ENCODE measurements at places on chromosomes 2 and 18.

- no peak for DNase-seq
Measured at GRCh38 chr2:223723954-223724411, 113.4 kb downstream of the AP1S3 start.

DNA sequence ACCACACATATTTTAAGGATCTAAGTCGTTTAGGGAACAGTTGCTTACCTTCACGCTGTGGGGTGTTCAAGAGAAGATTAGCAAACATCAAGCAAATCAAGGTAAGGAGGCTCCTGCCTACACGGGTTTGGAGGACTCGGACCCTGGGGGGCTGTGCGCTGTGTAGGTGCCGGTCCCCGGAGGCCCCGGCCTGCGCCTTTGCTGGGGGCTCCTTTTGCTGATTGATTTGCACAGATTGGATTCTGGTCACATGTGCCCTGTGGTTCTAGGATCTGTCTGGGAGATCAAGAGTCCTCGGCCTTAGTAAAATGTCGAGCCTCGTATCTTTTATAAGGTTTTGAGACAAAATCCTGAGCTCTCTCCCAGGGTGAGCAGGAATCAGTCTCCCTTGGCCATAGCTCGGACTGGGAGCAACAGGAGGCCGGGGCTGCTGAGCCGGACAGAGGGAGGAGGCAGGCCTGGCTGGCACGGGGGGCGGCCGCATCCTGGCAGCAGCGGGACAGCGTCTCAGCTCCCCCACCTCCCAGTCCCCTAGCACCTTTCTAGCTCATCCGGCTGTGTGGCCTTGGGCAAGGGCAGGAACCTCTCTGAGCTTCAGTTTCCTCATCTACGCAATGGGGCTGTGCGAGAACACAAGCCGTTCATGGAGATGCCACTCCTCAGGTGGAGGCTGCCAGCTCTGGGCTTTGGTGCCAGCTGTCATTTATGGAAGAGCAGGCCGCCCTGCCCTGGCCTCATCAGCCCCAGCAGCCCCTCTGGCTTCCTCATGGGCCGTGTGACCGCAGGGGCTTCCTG, 147.2 kb downstream of the MBP start:
- DNase-seq = no peak

DNA sequence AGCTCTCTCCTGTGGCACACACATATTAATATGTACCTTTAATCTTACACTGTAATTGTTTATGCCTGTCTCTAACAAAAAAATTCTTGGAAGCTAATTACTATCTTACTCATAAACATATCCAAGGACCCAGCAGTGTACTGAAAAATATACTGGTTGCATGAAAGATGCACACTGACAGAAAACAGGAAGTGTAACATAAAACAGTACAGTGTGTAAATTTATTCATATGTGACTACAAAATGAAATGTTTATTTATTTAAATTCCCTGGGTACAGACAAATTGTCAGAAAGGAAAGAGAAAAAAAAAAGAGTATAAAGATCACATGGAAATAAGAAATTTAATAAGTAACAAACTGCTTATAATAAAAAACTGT, 28.5 kb downstream of the TMEM131 start:
- DNase-seq = no peak

DNA sequence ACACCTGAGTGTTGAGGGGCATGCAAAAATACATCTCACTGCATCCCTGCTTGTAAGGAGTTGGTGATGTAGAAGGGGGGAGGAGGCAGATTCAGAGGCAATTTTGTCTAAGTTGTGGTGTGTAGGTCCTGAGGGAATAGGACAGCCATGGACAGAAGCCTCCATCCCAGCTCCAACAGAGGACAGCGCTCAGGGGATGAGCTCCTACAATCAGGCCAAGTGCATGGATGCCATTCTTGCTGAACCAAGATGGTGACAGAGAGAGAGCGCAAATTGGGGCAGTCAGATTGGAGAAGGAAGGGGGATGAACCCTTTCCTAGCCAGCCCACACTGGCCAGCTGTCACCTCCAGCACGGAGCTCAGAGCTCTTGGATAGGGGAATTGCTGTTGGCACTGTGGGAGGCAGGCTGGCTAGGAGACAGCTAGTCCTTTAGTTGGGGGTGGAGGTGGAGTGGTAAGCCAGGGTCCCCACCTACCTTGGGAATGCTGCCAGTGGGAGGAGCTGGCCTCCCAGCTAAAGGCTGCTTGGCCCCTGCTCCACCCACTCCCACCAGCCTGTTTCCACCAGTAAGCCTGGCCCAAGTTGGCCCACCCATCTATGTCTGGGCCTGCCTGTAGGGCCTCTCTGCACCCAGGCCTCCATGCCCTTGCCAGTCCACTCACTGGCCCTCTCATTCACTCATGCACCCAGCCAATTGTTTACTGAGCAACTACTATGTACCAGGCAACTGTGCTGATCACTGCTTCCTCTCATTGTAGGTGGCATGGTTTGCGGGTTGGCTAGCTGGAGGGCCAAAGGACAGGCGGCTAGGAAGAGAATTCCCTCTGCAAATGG, 2.5 kb upstream of the PER2 start:
- no peak for DNase-seq

- no peak for DNase-seq
Measured at GRCh38 chr2:159204381-159205144, 81.9 kb downstream of the WDSUB1 start.

DNA sequence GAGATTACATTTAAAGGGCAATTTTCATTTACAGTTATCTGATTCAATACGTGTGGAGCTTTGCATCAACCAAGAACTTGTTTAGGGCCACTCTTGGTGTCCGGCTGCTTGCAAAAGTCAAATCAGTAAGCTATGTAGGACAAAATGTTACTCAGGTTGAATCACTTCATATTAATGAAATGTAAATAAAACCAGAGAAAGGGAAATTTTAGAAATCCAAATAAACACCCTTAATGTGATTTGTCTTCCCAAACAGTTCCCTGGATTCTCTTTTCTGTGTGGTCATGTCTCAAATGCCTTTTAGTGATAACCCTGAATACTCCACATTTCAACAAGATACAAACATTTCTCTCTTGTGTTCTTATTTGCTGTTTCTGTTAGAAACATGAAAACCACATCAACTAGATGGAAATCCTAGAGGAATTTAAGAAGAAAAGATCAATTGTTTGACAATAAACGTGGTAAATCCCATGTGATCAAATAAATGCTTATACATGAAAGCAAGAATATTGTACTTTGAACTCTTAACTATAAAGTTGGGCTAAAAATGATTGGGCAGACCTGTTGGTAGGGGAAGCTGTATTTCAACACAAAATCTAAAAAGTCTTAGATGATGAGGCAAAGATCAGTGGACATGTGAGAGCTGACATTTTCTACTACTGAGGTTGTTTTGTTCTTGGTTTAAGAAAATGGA, 101.3 kb downstream of the CDC42EP3 start:
- no peak for DNase-seq

- no peak for DNase-seq
Measured at GRCh38 chr2:101679801-101680487, 17.6 kb upstream of the MAP4K4 start.

DNA sequence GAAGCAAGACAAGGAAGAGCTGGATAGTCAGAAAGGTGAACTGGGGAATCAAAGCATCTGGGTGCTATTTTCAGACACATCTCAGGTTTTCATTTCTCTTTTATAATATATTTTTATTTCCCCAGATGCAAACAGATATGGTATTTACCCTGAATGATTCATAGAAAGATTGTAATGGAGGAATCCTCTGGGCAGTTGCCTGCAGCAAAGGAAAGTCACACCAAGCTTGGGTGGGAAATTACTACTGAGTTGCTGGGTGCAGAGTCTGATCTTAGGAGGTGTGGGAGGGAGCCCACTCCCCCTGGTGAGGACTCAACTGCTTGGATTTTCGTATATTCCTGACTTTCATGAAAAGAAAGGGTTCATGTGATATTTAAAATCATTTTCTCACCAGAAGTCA, 2.1 kb downstream of the EFR3B start:
- DNase-seq = no peak

- no peak for DNase-seq
Measured at GRCh38 chr2:28801726-28802125, 8.9 kb upstream of the SPDYA start.

- no peak for DNase-seq
Measured at GRCh38 chr18:46130061-46130460, 25.9 kb downstream of the HAUS1 start.

DNA sequence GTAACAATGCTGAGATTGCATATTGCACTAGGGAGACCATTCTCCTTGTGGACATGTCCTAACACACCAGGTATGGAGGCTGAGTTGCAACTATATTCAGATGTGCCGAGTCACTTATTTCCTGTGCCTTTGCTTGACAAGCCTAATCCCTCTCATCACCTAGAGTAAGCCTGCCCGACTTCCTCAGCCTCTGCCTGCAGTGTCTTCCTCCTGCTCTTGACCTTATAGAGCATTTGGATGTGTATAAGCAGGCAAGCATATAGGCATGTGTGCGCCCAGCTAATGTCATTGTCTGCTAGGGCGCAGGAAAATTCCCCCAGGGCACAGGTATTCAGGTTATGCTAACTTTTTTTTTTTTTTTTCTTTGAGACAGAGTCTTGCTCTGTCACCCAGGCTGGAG, 316.9 kb downstream of the CDH2 start:
- DNase-seq = no peak

DNA sequence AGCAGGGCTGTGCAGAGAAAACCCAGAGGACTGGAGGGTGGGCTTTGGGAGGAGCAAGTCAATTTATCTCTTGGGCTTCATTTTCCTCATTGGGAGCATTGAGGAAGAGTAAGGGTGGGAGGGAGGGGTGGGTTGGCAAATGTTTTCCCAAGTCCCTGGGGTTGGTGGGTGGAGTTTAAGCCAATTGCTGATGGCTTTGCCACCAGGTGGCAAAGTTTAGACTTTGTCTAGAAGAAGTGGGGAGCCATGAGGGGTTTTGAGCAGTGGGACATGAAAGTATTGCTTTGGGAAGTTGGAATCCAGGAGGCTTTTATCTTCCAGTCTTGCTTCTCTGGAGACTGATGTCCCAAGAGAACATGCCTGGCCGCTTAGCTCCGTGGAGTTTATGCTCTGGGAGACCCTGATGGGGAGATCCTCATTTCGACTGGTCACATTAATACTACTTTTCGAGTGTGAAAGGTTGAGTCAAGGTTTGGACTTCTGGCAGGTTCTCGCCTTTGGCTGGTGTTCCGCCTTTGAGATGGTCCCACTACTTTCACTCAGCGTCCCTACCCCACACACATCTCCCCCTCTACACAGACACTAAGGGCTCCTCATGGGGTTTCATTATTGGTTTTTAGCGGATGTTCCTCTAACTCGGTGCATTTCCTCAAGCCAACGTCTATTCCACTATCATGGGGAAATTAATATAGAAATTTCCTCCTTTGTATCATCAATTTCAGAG, 126.7 kb downstream of the PRKCE start:
- no peak for DNase-seq

- no peak for DNase-seq
Measured at GRCh38 chr2:36002941-36003340, 352.6 kb upstream of the CRIM1 start.
